Stimulated activated CD4-positive, alpha-beta T cell treated with anti-CD3 and anti-CD28 coated beads, Interleukin-4, amount 100 ng/mL, for 4 hours (primary cell): ENCODE measurements at places on chromosomes 1 and 21.

DNA sequence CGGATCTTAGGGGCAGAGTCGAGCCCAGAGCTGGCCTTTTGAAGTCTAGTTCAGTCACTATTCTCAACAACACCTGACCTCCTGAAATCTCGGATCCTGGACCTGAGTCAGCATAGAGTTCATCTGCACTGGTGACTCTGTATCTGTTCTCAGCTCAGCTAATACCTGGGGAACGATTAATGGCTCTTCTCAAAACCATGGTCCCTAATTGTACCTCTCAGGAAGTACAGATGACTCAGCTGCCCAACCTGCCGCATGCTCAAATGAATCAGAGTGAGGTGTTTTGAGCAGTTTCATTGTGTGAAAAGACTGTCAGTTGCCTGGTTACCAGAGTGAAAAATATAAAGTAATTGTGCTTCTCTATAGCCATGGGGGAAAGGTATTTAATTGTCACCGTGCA is 89.2 kb downstream of the SLC35F3 start:
- no peak for DNase-seq

DNA sequence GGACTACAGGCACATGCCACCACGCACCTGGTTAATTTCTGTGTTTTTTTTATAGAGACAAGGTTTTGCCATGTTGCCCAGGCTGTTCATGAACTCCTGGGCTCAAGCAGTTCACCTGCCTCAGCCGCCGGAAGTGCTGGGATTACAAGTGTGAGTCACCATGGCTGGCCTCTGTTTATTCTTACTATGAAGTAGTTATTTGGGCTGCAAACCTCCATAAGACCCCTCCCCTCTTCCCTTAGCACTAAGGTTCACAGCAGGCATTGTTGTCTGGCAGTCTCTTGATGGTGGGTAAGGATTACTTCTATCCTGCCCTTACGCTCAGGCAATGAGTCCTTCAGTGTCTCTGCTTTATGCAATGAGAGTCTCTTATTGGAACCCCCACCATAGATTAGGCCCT is 51.8 kb downstream of the ANGPTL1 start:
- no peak for DNase-seq

- no peak for DNase-seq
These were observed 51.7 kb downstream of the RPS6KA1 start for GRCh38 chr1:26581287-26581651.

- no peak for DNase-seq
These were observed 586.5 kb downstream of the NEGR1 start for GRCh38 chr1:71695821-71696220.

DNA sequence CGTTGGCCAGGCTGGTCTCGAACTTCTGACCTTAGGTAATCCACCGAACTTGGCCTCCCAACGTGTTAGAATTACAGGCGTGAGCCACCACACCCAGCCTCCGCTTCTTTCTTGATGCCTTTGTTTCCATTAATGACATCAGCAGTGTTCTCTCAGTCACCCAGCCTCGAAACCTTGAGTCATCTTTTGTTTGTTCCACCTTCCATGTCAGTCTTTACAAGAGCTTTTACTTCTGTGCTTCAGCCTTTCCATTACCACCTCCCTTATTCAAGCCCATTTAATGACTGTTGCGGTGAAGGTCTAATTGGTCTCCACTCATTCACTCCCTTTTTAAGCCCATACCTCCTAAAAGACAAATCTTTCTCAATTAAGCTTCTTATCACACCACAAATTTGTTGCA is 146.6 kb upstream of the ADGRL2 start:
- DNase-seq, result no peak

DNA sequence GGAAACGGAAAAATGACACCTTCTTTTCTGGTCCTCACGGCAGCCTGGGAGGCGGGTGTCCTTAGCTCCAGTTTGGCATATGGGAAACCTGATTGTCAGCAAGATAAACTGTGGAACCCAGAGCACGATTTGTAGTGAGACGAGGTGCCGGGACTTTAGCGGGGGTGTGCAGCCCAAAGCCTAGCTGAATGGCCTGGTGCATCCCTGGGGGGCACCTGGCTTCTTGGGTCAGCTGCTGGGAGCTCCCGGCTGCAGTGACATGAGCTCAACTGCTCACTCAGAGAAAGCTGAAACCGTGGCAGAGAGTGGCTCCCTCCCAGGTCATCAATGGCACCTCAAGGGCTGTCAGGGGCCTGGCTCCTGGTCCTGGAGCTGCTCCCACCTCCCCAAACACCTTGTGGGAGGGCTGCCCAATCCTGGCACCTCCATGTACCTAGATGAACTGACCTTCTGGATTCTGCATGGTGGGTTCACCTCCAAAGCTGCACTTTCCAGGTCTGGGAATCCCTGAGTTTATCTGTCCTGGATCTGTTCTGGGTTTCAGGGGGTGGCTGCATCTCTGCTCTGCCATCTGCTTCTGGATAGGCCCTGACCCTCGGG is 260.5 kb downstream of the MATN1 start:
- no peak for DNase-seq

DNA sequence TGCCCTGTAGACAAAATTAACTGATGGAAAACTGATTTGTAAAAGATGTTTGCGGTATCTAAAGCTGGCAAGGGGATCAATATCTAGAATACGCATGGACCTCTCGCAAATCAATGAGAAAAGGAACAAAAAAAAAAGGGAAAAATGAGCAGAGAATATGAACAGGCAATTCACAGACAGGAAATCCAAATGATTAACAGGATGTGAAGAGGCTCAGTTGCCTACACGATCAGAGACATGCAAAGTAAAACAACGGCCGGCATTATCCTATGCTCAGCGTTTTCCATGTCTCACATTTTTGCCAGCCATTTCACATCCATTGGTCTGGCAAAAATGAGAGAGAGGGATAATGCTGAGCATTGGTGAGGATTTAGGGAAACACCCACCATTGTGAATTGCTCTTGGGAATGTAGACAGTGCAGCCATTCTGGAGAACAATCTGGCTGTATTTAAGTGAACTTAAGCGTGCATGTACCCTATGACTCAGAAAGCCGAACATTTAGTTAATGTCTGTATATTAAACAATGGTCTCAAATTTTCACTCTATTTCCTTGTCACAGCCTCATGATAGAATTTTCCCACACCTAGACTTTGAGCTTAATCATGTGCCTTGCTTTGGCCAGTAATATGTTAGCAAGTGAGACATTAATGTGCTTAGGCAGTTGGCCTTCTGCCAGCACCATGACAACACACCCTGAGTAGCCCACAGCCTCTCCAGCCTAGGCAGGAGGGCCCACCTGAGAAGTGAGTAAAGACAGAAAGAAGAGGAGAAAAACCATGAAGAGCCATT is 61.0 kb upstream of the NBPF3 start:
- DNase-seq, result no peak

GRCh38 chr1:58013237-58013636 is 533.3 kb downstream of the OMA1 start:
- DNase-seq, result no peak

- DNase-seq, result no peak
These were observed 31.1 kb downstream of the ZC3H11B start for GRCh38 chr1:219581766-219582165.

- DNase-seq, result peak; percentile 18
These were observed 50.6 kb upstream of the MRPS6 start for GRCh38 chr21:34022627-34023335.

GRCh38 chr1:105483436-105483835 is 1573.0 kb upstream of the PRMT6 start:
- DNase-seq, result no peak

DNA sequence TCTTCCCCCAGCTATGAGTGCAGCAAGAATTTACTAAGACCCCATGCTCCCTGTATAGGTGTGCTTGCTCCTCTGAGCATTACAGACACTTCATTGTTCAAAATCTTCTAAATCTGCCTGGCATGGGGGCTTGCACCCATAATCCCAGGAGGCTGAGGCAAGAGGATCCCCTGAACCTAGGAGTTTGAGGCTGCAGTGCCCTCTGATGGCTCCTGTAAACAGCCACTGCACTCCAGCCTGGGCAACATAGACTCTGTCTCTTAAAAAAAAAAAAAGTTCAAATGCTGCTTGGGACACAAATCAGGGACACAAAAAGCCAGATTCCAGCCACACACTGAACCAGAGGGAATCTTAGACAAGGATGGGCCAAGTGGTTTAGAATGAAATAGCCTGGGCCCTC is 3.4 kb upstream of the ACOT7 start:
- no peak for DNase-seq

DNA sequence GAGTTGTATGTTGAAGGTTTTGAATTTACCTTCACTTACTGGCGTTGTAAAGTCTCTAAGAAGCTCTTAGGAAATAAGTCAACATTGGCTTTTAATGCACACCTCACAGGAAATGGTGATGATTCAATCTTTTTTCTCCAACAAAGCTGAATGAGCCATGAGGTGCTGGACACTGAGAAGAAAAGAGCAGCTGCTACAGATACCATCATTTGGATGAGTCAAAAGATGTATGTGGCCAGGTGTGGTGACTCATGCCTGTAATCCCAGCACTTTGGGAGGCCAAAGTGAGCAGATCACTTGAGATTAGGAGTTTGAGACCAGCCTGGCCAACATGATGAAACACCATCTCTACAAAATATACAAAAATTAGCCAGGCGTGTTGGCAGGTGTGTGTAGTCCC is 3.3 kb upstream of the IL23R start:
- no peak for DNase-seq

DNA sequence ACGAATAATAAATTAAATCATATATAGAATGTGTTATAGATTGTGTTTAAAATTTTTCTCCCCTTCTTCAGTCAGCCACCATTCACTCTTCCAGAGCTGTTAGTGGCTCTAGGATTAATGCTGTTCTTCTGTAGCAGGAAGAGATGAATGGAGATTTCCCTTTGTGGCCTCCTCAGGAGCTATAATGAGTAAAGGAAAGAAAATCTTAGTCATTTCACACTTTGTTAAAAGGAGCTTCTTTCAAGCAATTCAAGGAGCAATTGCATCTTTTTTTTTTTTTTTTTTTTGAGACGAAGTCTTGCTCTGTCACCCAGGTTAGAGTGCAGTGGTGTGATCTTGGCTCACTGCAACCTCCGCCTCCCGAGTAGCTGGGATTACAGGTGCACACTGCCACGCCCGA is 23.7 kb upstream of the TMCO2 start:
- DNase-seq, result no peak

GRCh38 chr1:65832296-65832695 is 39.6 kb downstream of the PDE4B start:
- DNase-seq, result no peak

- no peak for DNase-seq
These were observed 212.4 kb upstream of the USP24 start for GRCh38 chr1:55427606-55428005.

DNA sequence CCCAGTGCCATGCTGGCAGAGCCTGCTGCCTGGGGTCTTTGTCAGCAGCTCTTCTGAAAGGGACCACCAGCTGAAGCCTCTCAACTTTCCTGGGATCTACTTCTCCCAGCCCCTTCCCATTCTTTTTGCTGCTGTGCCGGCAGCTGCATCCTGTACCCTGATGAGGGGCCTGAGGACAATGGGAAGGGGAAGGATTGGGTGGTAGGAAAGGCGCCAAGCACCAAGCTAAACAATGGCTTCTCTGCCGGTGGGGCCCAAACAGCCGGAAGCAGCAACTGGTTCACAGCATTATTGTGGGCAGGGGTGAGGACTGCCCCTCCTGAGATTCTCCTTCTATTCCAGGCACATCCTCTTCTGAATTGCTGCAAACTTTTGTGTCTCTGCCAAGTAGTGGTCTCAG is 5.0 kb upstream of the EFCAB14 start:
- no peak for DNase-seq

DNA sequence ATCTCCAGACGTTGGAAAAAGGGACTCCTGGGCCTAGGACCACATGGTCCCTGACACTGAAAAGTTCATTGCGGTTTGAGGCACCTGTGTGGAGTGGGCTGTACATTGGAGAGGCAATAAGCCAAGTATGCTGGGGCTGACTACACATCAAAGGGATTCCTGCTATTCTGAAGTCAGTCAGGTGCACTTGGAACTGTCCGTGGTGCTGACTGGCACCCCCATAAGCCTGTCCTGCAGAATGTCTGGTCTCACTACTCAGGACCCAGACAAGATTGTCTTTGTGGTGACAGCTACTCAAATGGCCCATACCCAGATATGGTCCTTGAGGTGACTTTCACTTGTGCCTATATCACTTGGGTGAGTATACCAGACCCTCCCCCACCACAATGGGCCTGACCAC is 150.6 kb downstream of the RWDD3 start:
- no peak for DNase-seq

DNA sequence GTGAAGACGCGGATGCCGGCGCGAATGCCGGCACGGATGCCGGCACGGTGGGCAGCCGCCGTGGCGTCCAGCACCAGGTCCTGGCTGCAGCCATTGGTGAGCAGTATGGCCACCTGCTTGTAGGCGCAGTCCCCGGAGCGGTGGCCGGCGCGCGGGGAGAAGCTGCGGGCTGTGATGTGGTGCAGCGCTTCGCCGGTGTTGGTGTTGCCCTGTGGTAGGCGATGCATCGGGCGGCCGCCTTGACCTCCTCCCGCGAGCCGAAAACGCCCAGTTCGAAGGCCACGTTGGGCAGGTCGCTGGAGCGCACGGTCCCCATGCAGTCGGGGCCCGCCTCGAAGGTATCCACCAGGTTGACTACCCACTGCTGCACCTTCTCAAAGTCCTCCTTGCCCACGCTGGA is 120.2 kb downstream of the NR5A2 start:
- DNase-seq, result no peak

DNA sequence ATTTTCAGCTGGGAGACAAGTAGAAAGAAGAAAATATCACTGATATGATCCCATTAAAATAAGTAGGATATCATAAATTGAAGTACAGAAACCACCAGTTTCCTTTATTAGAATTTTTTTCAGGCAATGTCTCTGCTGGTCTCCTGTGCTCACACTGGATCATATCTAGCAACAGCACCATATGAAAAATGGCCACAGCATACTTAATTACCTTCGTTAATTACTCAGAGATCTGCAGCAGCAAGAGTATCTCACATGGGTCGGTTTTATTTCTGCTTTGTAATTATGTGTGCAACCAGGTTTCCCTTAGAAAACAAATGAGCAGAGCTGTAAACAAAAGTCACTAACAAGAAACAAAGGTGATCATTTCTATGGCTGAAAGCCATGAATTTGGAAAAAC is 287.9 kb downstream of the LRRIQ3 start:
- no peak for DNase-seq

DNA sequence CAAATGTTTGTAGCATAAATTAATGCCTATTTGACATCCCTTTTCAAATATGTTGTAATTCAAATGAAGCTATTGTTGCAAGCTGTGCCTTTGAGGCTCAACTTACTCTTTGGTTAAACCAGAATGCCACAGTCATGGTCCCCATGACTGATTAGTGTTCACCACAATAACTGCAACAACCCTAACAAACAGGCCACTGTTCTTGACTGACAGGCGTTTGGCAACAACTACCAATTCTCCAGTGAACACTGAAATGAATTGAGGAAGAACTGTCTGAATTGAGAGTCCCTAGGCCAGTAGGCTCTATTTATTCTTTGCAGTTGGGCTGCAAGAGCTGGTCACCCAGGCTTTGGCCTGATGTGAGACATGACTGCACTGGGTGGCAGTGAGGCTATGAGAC is 6.6 kb upstream of the TMEM167B start:
- no peak for DNase-seq

DNA sequence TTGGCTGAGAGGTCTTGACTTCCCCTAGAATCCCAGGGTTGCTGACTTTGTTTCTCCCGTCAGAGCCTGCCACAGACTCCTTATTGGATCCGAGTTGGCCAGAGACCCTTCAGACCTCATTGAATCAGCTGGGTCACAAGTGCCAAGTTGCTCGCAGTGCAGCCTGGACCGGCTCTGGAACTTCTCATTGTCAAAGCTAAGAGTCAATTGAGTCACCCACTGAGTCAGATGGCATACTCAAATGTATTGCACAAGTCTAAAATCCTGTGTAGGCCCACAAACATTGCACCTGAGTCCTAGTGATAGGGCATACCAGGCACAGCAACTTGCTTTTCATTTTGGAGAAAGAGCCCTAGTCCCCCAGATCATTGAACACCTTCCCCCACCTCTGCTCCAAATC is 20.4 kb upstream of the SCAF4 start:
- DNase-seq, result no peak
